NCI-H1105 (cell line): ENCODE measurements at places on chromosomes 2 and 18.

DNA sequence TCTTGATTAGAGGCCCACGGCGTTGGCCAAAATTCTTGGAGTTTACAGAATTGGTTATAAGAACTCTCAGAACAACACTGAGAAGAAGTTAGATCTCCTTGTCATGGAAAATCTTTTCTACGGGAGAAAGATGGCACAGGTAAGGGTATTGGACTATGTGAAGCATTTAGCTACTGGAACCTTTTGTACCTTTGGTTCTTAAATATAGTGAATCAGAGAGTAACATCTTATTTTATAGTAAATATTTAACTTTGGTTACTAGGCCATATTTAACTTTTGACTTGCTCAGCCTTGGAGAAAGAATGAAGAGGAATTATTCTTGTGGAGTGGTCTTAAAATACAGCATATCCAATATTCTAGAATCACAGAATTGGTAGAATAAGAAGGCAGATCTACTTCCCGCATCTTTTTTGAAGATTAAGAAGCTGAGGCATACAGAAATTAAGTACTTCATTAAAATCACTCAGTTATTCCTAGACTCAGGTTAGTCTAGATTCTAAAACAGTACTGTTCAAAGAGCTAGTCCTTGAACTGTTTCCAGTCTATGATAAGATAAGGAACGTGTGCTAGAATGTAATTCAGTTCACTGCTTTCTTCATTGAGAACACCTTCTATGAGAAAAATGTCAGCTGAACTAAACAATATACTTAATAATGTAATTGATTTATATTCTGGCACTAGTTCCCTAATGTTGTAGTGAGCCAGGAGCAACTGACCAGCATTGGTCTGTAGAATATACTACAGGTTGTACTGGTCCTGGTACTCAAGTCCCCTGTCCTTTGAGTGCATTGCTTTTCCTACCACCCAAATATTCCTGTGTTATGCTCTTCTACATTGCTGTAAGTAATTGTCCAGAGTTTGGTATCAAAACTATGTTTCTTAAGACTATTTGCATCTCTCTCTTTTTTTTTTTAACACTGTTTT is 53.7 kb upstream of the PTH2R start:
- DNase-seq = no peak

DNA sequence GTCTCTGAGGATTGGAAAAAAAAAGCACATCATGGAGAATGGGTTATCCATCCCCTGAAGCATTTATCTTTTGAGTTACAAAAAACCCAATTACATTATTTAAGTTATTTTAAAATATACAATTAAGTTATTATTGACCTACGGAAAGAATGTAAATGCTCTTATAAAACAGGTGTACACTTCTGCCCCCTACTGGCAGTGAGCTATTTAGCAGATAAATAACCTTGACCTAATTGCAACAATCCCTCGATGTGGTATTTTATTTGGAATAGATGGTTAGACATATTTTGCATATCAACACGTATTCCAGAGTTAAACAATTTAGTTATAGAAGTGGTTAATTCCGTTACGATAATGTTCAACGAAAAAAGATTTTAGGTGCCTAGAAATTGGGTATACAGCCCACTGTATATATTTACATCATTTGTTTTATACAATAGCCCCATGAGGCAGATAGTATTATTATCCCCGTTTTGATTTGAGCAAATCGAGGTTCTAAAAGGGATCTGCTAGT is 9.1 kb upstream of the DAW1 start:
- DNase-seq = peak; percentile 15

GRCh38 chr2:1498176-1498575 is 84.9 kb downstream of the TPO start:
- no peak for DNase-seq

- no peak for DNase-seq
These were observed 72.3 kb upstream of the RAB12 start for GRCh38 chr18:8536922-8537321.

- no peak for DNase-seq
These were observed 28.7 kb upstream of the MARCO start for GRCh38 chr2:118913131-118913802.

GRCh38 chr2:75246441-75247167 is 47.3 kb upstream of the TACR1 start:
- no peak for DNase-seq

- no peak for DNase-seq
These were observed 117.1 kb upstream of the SERTAD2 start for GRCh38 chr2:64770781-64771334.

DNA sequence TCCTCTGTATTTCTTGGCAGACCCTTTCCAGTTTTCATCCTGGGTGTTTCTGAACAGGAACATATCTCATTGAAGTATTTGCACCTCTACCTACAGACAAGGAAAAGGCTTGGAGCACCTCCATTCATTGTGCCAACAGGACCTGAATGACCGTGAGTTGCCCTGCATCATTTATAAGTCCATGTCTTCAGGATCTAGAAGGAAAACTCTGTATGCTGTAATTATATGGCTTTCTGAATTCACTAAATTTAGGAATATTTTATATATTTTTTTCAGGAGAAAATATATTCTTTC is 402.3 kb upstream of the SLC14A2 start:
- DNase-seq = no peak

DNA sequence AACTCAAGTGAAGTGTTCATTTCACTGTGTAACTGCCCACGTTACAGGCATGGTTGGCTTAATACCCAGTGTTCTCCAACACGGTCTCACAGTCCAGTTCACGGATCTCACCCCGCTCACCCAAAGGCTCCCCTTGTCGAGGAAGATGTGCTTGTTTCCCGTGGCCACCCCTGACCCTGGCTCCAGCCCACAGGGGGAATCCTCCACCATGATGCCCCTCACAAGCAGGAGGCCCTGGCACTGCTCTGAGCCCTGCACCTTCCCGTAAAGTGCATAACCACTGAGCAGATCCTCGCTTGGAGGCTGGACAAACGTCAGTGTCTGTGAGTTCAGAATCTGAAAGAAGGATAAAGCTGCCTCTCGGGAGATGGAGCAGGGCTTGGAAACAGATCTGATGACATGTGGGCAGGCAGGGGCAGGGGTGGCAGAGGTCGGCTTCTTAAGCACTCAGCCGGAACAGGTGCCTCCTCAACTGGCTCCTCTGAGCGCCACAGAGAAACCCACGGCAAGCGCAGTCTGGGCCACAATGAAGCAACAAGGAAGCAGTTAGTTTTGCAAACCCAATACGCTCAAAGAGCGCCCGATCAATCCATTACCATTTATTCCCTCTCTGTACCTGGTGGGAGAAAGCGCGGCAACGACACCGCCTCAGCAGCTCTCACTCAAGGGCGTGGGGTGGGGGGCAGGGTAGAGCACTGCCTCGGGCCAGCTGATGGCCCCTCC is 17.6 kb downstream of the HDAC4 start:
- DNase-seq = no peak

DNA sequence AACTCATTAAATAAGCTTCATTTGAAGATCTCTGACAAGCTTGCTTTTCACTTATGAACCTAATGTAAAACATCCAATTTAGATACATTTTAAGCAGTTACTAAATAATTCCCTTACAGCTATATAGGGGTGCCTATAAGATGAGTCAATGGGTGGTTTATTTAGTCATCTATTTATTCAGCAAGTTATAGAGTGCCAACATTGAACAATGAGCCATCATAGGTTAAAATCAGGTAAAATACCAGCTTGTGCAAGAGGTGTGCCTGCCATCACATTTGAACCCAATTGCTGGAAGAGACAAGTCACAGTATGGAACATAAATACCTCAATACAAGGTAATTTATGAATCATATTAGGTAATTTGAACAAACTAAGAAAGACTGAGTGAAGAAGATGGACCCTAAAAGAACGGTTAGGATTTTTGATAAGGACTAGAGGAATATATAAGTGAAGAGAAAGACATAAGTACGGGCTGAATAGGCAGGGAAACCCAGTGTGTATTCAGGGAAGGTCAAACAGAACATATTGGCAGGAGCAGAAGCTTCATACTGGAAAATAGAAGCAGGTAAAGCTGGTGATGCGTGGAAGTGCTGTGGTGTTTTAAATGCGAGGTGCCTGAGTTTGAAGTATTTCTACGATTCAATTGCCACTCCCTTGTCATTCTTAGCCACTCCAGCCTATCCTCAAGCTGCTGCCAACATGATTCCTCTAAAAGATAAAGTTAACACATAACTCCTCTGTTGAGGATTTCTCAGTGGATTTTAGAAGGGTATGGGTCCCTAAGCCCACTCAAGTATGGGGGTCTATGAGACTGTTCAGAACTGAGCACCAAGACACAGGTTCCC is 18.9 kb upstream of the STAT4 start:
- DNase-seq = no peak

GRCh38 chr2:171874517-171874916 is 19.5 kb downstream of the SLC25A12 start:
- DNase-seq = no peak

DNA sequence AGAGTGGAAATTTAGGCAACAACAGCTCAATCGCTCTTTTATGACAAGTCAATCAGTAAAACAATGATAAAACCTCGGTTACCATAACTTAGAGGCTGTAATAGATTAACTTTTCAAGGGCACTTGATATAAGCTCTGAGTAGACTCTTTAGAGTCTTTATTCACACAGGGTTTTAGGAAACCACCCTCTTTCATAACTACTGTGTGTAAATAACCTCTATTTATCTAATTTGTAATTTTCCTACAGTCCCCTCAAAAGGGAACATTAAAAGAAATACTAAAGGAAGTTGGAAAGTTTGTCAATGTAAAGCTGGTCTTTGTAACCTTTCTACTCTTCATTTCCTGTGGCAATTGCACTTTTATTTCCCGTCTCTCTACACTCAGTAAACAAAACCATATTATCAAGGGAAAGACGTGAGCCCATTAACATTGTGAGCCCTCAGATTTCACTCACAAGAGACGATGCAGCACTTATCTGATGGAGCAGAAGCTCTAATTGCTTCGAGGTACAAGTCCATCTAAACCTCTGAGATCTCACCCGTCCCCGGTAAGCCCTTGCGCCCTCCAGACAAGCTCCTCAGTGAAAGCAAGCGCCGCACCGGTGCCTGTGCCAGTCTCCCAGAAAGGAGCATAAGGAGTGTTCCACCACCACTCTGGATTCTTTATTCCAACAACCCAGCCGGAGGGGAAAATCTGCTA is 1.1 kb upstream of the HOXD1 start:
- DNase-seq = peak; percentile 15

- no peak for DNase-seq
These were observed 1032.3 kb upstream of the NRXN1 start for GRCh38 chr2:52064234-52064633.

DNA sequence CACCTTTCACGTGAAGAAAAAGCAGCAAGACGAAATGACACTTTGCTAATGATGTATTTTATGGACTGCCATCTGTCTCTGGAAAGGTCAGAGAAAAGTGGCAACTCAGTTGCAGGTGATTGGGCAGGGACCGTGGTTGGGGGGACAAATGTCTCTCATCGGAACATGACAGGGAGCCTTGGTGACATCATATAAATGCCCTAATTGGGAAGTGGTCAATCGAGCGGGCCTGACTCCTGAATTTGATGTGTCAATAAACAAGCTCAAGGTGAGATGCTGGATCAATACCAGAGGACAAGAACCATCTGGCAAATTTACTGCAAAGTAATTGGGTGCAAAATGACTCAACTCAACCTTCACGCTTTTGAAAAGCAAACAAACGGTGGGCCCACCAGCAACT is 151.9 kb upstream of the SKOR2 start:
- no peak for DNase-seq

DNA sequence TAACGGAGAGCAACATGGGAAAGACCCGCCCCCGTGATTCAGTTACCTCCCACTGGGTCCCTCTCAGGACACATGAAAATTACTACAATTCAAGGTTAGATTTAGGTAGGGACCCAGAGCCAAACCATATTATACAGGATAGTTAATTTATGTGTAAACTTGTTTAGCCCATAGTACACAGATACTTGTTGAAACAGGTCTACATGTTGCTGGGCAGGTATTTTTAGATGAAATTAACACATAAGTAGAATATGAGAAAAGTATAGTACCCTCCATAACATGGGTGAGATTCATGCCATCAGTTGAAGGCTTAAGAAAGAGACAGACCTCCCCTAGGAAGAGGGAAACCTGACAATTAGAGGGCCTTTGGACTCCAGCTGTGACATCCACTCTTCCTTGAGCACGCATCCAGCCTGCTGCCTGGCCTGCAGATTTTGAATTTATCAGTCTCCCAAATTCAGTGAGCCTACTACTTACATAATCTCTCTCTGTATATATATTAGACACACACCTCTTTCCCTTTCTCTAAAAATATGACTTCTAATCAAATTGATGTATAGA is 463.5 kb upstream of the NETO1 start:
- no peak for DNase-seq

GRCh38 chr2:15933184-15933845 is 7.0 kb upstream of the MYCN start:
- no peak for DNase-seq

DNA sequence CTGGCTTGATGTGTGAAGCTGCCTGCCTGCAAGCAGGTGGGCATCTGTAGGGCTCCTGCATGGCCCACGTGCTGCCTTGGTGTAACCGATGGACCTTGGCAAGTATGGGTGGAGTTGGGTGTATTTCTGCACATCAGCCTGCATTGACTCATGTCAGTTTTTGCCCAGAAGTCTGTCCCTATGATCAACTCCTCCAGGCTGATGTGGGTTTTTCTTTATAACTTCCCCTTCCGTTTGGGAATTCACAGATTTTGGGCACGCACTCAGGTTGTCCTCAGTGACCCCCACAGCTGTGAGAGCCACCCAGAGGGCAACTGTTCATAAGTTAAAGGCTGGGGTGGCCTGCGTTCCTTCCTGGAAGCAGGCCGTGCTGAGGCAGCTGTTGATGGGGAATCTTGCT is 123.3 kb downstream of the NCK2 start:
- DNase-seq = no peak

- no peak for DNase-seq
These were observed 73.1 kb downstream of the TLK1 start for GRCh38 chr2:171087547-171087946.

DNA sequence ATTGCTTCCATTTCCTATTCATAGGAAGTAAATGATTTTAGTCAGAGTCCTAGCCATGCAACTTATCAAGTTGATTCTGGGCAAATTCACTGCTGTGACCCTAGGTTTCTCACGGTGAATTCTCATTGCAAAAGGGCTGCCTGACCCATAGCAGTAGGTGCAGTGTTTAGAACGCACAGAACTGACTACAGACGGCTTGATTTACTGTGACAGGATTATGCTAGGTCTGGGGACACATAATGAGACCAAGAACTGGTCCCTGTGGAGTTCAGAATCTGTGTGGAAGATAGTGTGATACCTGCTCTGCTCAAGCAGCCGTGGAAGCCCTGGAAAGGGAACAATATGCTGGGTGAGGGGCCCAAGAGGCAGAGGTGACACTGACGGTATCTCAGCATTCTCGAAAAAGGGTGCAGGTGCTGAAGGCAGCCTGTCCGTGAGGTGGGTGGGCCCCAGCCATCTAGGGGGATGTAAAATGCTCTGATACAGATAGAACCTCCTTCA is 46.4 kb downstream of the ABCG8 start:
- DNase-seq = no peak

- DNase-seq = no peak
These were observed 27.5 kb downstream of the REEP1 start for GRCh38 chr2:86309966-86310365.

GRCh38 chr2:43708178-43708577 is 31.9 kb upstream of the C1GALT1C1L start:
- DNase-seq = no peak

GRCh38 chr18:45518311-45519155 is 96.7 kb upstream of the SLC14A2 start:
- DNase-seq = peak; percentile 37
